Heart left ventricle (tissue), 16 donors: ENCODE measurements at places on chromosomes 3 and 15. TPM values are rescaled to one million over a fixed set of nuclear protein-coding genes. Genes with fewer than 3 reads are reported as not detected.

- DNase-seq = no peak
These were observed 626.5 kb upstream of the DPPA4 start for GRCh38 chr3:109963831-109964230.

GRCh38 chr15:96367311-96368200 is 37.1 kb downstream of the NR2F2 start:
- DNase-seq = no peak

PPARG gene
- 8.9 TPM for polyA plus RNA-seq

DNA sequence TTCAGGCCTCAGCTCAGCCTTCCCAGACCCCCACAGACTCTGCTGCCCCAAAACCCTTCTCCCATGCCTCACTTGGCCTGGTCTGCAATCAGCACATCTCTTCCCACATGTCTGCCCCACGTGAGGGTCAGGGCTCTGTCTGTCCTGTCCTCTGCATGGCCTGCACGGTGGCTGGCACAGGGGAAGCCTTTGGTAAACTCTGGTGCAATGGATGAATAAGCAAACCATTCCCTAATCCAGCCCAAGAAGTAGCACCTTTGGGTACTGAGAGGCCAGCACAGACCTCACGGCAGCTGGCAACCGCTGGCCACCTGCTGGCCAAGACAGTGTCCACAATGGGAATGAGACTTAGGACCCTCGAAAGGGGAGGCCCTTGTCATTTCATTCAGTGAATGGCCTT is 27.7 kb downstream of the ABTB1 start:
- DNase-seq = no peak
